Gastroesophageal sphincter (tissue), 4 donors: ENCODE measurements at places on chromosomes 3 and 15.

DNA sequence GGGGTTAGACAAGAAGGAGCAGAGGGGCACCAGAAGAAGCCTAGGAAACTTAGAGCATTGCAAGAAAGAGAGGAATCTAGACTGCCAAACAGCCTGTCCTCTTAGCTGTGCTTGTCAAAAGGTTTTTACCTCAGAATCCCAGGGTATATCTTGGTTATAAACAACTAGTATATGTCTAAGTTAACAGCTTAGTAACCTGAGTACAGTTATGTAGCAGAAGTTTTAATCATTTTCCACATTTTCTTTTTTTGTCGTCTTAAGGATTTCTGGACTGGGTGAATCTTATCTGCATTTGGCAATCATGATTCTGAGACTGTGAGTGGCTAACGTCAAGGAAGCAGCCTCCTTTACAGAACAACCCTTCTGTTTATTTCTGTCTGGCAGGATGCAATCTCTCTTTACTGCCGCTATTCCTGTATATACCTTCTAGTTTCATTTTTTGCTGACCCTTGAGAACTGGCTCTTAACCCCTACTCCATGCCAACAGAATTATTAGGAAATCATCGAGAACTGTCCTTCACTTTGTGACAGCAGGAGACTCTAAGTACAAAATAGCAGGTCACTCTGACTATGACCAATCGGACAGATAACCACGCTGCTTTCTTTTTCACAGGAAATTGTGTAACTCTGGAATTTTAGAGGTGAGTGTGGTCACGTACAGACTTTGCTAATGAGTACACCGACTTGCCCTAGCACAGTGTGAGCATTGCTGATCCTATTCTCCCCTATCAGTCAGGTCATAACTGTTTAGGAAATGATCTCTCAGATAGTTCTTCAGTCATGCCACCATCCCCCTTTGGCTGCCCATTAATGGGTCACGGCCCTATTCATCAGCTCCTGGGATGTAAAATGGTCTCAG, 3.3 kb upstream of the CP start:
- peak; percentile 90 for ATAC-seq

- ATAC-seq, result no peak
These were observed 27.9 kb downstream of the AKAP13 start for GRCh38 chr15:85408270-85408746.

GRCh38 chr3:106183762-106184391, 315.1 kb upstream of the CBLB start:
- no peak for ATAC-seq

GRCh38 chr3:99866261-99866761, 48.6 kb downstream of the CMSS1 start:
- no peak for ATAC-seq

- ATAC-seq, result peak; percentile 96
These were observed at the start of gene DHX30 for GRCh38 chr3:47802734-47803479. Gene DHX30 (plus strand): TSS chr3:47803138. CDS start chr3:47810684, 7,546 bp downstream.

GRCh38 chr15:31867536-31868442, 162.5 kb upstream of the CHRNA7 start:
- ATAC-seq, result no peak

DNA sequence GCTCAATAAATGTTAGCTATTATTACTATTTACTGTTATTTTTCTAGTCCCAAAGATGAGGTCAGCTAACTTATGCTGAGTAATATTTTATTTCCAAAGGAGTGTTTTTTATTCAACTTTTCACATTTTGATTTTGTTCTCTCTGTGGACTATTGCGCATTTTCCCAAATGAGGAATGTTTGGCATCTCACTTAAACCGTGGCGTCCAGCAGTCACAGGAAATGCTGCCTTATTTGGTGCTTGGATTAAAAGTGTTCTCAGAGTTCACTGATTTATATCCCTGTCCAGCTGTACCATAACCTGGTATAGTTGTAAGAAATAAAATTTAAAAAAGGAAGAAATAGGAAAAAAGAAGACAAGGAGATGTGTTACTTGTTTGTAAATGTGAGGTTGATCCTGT, 166.8 kb downstream of the THSD4 start:
- ATAC-seq, result peak; percentile 48

DNA sequence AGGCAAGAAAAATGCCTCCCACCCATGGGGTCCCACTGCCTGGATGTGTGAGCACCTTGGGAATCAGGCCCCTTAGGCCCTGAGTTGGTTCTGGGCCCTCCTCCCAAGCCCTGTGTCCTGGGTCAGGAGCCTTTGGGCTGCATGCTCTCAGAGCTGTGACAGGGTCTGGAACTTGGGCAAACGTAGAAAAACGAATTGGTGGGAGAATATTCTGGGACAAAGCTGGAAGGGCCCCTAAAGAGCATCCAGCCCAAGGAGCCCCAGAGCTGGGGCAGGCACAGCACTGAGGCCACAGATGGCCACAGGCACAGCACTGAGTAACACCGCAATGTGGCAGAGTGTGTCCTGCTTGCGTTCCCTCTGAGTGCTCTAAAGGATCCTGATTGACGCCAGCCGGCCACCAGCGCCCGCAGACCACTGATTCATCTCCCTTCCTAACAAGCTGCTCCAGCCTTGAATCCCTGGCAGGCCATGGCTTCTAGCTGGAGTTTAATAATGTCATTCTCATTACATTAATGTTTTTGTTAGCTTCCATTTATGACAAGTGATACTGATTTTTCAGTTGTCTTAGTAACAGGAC, 18.6 kb upstream of the SEC13 start:
- ATAC-seq, result no peak

- ATAC-seq, result no peak
These were observed 1024.8 kb downstream of the TBL1XR1 start for GRCh38 chr3:176172492-176172891.

- ATAC-seq, result no peak
These were observed 124.6 kb downstream of the ARRDC4 start for GRCh38 chr15:98085003-98085639.

- ATAC-seq, result no peak
These were observed 7.3 kb upstream of the MINDY4B start for GRCh38 chr3:150912501-150912900.

- ATAC-seq, result no peak
These were observed 612.8 kb upstream of the AGTR1 start for GRCh38 chr3:148084931-148085330.

DNA sequence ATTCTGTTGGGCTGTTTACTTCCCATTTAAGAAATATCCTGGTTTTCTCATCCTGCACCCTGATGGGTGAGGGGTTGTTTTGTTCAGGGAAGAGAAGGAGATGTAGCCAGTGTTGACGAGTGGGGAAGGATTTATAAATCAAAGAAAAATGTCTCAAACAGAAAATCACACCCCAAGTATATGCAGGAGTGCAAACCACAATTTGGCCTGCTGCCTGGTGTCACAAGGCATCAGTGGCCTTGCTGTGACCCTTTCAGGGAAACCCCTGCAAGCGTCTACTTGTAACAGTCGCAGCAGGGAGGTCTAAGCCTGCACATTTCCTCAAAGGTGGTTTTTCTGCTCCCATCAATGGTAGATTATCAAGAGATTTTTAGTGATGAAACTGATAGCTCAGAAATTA, 132.6 kb upstream of the LRRN1 start:
- no peak for ATAC-seq

GRCh38 chr15:61173899-61174689, 55.0 kb downstream of the RORA start:
- ATAC-seq, result no peak

GRCh38 chr3:10205451-10206165, 40.9 kb downstream of the IRAK2 start:
- peak; percentile 82 for ATAC-seq

DNA sequence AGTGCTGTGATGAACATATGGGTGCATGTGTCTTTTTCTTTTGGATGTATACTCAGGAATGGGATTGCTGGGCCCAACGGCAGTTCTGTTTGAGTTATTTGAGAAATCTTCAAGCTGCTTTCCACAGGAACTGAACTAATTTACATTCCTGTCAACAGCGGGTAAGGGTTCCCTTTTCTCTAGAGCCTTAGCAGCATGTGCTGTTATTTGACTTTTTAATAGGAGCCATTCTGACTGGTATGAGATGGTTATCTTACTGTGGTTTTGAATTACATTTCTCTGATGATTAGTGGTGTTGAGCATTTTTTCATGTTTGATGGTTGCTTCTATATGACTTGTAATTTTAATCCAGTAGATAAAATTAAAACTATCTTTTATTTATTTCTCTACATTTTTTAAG, 1168.6 kb upstream of the ALCAM start:
- ATAC-seq, result no peak

GRCh38 chr3:149299938-149300801, 33.3 kb downstream of the TM4SF18 start:
- ATAC-seq, result peak; percentile 89

DNA sequence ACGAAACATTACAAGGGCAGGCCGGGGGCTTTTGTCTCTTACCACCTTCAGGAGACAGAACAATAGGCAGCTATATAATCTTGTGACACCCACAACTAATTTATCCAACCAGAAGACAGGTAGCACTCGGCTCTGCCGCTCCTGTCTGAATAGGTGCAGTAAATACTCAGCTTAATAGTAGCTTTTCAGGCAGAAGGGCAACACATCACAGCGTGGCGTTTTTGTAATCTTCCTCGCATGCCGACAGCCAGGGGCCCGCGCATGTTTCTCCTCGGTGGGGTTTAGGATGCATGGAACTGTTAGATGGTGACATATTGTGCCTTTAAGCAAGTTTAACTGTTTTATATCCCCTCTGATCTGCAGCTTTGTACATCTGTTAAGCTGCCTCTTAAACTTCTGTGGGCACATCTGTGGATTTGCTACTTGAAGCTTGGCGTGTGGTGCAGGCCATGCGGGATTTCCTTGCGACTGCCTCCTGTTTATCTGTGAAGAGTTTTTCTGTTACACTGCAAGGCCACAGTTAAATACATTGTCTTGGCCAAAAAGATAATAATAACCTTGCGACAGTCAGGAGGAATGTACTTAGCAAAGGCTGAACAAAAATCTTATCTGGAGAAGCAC, 123.2 kb upstream of the BNIP2 start:
- ATAC-seq, result no peak

DNA sequence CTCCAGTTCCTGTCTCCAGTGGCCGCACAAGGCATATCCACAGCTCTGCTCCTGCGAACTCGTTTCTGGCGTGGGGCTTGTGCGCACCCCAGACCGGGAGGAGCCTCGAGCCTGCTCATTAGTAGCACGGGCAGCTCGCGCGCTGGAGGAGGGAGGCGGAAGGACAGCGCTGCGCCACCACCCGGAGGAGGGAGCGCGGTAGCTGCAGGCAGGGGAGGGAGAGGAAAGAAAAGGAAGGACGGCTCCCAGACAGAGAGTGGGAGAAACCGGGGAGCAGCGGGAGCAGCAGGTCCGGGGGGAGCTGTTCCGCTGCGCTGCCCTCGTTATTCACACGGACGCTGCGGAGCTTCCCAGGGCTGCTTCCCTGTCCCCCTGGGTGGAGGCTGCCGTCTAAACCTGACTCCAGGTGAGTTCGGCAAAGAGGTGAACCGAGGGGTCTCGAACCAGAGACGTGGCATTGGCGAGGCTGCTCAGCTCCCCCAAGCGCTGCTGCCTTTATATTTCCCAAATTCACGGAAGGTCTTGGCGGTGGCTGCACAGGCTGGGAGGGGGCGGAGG, 121.3 kb upstream of the ZNF717 start:
- peak; percentile 50 for ATAC-seq

GRCh38 chr15:78211189-78211921, 23.0 kb downstream of the ACSBG1 start:
- ATAC-seq, result no peak

DNA sequence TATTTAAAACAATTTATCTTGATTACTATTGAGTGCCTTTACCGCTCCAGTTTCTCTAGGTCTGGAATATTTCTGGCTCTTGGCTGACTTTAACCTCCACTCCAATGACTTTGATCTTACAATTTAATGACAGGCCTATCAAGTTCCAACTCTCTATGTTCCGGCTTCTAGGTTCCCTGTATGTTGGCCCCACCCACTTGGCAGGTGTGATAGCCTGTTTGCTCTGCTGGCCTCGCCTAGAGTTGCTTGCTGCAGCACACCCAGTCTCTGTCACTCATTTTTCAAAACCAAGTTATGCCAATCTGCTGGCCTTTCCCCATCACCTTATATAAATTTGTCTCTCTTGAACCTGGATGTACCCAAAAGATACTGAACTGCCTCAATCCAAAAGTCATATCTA, 428.0 kb downstream of the ROBO1 start:
- ATAC-seq, result no peak

DNA sequence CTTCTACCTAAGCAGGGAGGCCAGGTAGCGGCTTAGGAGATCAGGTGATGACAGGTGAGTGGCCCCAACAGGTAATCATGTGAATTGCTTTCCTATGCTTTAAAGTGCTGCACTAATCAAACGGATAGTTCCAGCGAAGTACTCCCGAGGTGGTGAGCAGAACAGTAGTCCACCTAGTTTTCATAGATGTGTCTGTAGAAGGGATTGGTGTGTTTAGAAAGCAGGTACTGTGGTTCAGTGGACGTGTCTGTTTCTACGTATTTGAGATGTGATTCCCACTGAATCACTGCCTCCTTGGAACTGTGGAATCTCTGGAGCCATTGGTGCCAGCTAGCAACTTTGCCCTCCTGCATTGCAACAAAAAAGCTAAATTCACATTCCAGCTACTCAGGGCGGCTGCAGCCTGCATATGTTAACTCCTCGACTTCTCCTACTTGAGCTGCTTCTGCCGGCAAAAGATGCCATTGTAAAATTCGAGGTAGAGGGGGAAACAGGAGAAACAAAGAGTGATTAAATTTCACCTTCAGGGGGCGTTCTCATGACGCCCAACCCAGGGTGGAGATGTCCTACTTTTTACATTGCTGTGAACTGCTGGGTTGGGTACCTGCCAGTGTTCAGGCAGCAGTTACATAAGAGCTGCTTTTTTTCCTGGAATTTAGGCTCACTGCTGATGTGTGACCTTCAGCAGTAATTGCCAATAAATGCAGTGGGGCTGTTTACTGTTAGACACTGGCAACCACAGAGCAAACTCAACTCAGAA, 227.3 kb downstream of the ITPR1 start:
- peak; percentile 87 for ATAC-seq
